ENCODE measurements at places on chromosomes 5 and 9.

- DNase-seq = no peak
These were observed 58.4 kb upstream of the DAB2IP start for GRCh38 chr9:121593066-121593465.

DNA sequence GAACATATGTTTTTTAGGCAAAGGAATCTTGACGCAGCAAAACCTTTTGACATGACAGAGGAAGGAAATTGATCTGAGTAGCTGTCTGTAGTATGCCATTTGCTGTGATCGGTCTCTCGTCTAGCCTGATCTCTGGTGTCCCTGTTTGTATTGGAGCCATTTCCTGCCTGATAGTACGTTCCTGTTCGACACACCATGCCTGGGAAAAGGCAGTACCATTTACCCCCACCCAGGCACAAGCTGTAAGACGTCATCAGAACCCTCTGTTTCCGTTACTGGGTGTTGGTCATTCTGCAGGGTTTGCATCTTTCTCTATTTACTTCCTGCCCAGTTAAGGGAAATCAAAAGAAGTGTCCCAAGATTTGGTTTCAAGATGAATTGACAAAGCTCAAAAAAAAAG, 129.7 kb downstream of the CEMIP2 start:
- no peak for DNase-seq

- DNase-seq = no peak
These were observed 4.6 kb upstream of the SERINC5 start for GRCh38 chr5:80260461-80260860.

- DNase-seq = no peak
These were observed 36.5 kb downstream of the PPIC start for GRCh38 chr5:122999947-123000563.

- no peak for DNase-seq
These were observed 14.3 kb downstream of the CEL start for GRCh38 chr9:133075925-133076630.

GRCh38 chr9:120890320-120891244, 13.6 kb upstream of the PHF19 start:
- DNase-seq = no peak

- no peak for DNase-seq
These were observed 382.1 kb downstream of the CDH18 start for GRCh38 chr5:19605846-19606407.

- DNase-seq = no peak
These were observed 25.4 kb upstream of the TTLL11 start for GRCh38 chr9:122118343-122119165.

GRCh38 chr5:179820483-179821297, at the start of gene SQSTM1:
SQSTM1 (plus strand) TSS chr5:179820905; CDS start chr5:179820937, 32 bp downstream.
- DNase-seq = peak; percentile 54

GRCh38 chr9:73167614-73168013, 15.9 kb downstream of the ANXA1 start:
- no peak for DNase-seq

DNA sequence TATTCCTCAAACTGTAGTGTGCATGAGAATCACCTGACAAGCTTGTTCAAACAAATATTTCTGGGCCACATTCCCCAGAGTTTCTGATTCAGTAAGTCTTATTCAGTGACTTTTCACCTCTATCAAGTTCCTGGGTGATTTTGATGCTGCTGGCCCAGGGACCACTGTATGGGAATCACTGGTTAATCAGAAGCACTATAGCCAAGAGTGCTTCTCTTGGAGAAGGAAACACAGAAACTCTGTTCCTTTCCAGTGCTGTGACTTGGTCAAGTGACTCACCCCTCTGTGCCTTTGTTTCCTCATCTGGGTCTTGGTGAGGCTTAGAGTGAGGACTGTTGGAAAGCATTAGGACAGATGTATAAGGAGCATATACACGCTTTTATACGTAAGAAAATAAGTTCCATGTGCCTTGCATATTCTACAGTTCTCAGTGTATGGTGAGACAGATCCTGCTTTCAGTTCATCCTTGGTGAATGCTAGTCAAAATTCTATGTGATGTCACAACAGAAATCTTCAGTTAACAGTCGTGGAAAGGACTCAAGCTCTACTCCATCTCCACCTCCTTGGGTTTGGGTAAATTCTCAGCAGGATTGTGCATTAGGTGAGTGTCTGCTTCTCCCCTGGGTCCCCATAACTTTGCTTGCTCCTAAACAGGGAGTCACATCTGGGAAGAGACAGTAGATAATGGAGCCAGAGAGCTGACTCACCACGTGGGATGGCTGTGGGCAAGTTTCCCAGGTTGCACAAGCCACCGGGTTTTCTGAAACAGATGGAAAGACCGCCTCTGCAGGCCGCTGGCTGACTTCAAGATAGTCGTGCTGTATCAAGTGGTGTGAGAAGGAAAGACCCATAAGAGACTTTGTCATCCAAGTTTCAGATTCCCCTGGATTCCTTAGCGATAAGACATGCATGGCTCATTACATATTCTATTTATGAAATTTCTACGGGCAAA, 117.0 kb downstream of the NXNL2 start:
- no peak for DNase-seq

- DNase-seq = no peak
These were observed 918.3 kb downstream of the NR2F1-AS1 start for GRCh38 chr5:92662741-92663140.

GRCh38 chr5:51556833-51557232, 173.6 kb downstream of the ISL1 start:
- DNase-seq = no peak

DNA sequence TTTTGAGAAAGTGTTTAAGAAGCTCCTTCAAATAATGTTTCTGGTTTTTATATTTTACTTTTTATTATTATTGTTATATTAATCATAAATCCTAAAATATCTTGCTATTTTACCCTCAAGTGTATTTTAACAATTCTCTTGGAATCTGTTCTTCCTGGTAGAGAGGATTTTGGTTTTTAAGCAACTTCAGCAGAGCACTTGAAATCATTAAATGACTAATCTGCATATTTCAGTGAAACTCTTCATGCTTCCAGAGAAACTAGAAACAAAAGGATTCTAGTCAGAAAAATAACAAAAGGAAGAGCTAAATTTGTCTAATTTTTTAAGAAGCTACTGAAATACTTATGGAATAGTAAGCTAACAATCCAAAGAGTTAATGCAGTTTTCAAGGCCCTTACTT, 1057.3 kb downstream of the TLE1 start:
- DNase-seq = no peak

Data from NCI-H1048 (cell line).